ENCODE measurements at places on chromosomes 6 and 20.

DNA sequence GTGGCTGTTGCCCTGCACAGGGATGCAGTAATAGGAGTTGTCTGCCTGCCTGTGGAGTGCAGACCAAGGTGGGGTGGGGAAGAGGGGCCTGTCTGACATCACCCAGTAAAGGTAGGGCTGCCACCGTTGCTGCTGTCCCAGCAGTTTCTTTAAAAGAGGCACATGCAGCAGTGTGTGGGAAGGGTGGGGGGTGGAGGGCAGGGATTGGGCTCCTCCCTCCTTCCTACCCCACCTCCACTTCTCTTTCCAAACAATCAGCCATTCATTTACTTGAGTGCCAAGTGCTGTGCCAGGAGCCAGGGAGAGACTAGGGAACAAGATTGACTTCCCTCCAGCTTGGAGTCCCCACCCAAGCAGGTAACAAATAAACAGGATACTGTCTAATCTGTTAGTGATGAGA is 66.8 kb upstream of the MYL9 start:
- no peak for DNase-seq

- DNase-seq = no peak
Observed at GRCh38 chr20:33640287-33640686, 21.8 kb upstream of the C20orf144 start.

DNA sequence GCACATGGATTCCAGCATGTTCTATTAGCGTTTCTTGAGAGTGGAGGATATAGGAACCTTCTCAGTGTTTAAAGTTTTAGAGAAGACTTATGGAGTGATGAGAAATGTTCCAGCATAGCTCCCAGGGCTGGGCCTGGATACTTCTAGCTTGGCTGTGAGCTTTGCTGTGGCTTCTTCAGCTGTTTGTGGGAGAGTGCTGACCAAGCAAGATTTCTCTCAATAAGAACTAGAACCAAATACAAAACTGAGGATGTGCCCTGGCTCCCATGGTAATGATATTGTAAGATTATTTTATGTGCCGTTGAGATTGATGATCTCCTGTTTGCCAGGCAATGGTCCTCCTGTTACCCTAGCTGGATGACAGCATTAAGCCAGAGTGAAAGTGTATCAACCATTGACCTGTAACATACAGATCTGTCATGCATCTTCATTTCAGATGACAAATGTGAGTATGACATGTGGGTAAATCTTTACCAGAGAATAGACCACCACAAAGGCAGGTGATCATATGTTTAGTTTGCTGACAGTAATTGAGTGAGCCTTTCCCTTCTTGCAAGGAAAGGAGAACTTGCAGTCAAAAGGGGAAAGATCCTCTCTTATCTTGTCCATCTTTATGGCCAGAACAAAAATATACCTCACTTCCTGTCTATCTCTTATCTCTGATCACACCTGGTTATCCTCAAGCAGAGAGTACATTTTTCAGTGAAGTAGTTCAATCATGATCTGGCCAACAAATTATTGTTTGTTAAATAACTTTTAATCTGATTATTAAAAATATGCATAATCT is 180.1 kb downstream of the SLC24A3 start:
- no peak for DNase-seq

- DNase-seq = no peak
Observed at GRCh38 chr6:69311888-69312287, 484.9 kb downstream of the LMBRD1 start.

DNA sequence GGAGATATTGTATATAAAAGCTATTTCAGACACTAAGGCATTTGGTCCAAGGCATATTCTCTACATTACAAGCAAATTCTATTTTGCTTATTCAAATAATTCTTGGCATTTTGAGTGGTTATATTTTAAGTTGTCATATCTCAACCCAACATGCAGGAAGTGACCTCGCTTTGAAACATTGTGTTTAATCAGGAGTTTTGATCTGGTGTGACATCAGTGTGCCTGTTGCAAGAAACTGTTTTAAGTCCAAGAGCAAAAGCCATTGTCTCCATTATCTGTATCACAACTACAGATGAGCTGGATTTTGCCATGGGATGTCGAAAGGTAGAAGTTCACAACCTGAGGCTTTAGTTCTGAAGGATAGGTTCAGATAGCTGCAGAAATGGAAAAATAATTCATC is 509.9 kb upstream of the ID4 start:
- no peak for DNase-seq

- no peak for DNase-seq
Observed at GRCh38 chr20:50040432-50041245, 57.9 kb downstream of the SNAI1 start.

- DNase-seq = no peak
Observed at GRCh38 chr6:97535800-97536199, 252.8 kb upstream of the MMS22L start.

GRCh38 chr6:52157301-52157941 is 28.8 kb upstream of the IL17A start:
- DNase-seq = no peak

DNA sequence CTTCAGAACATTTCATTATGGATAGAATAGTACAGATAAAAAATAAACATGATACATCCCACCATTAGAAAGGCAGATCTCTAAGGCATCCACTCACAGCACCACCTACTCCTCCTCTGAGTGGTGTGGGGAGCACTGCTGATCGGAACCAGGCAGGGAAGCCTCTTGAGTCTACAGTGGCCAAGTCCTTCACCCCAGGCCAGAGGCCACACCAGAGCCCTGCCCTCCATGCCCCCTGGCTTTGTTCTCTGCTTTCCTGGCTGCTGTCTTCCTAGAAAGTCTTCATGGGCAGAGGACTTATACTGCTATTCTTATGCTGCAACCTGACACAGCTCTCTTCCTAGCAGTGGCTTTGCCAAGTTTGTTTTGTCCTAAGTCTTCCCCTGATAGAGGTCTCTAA is 201.8 kb upstream of the THBS2 start:
- DNase-seq = no peak

DNA sequence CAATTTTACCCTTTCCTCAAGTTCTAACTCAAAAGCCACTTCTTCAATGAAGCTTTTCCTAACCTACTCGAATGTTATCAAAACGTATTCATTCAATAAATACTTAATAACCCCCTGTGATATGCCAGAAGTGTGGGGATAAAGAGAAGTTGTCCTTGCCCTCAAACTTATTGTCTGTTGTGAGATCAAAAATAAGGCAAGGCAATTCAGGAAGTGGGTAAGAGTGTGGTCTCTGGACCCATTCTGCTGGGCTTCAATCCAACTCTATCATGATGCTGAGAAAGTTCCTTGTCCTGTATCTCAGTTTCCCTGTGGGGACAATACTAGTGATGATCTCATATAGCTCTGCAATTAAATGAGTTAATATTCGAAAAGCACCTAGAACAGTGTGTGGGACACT is 92.8 kb downstream of the PRDM1 start:
- no peak for DNase-seq

DNA sequence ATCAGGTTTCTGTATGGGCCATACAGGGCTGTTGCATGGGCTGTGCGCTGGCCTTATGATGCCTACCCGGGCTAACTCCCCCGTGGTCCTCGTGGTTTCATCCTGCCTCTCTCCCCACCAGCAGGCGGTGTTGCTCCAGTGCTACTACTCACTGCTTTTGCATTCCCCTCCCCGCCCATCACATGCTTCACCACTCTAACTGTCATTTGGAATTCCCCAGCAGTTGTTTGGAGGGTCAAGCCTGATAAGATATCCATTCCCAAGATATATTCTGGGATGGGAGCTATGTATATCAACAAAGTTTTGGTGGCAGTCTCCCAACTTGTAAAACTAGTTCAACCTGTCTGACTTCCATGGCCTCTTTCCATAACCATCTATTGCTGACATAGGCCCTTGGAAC is 233.2 kb upstream of the SOX4 start:
- DNase-seq = no peak

DNA sequence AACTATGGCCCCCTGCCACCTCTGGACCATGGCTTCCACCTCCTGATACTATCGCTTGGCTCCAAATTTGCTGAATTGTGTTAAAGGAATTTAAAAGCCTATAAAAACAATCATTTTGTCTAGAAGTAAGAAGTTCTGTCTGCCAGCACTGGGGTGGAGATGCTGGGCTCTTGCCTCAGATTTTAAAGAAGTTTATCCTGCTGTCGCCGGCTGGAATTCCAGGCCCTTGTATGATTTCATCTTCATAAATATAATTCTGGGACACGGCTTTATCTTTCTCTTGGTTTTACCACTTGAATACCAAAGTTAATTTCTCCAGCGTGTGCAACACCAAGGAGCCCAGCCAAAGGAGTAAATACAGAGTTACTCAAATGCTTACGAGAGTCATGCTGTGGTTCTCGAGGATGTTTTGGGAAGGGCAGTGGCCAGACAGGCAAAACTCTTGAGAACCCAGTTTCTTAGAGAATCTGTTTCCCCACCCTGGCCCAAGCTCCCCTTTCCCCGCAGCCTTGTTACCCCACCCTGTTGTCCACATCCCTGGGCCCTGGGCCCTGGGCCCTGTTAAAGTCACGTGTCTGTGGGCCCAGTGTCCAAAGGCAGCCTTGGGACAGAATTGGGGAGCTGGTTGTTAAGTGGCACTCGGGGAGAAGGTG is 31.9 kb downstream of the C6orf89 start:
- no peak for DNase-seq

GRCh38 chr6:53627391-53628218 is 38.0 kb downstream of the KLHL31 start:
- DNase-seq = no peak

- no peak for DNase-seq
Observed at GRCh38 chr6:167150941-167151549, 6.7 kb downstream of the GPR31 start.

GRCh38 chr20:38671186-38671585 is 53.1 kb upstream of the SLC32A1 start:
- no peak for DNase-seq

DNA sequence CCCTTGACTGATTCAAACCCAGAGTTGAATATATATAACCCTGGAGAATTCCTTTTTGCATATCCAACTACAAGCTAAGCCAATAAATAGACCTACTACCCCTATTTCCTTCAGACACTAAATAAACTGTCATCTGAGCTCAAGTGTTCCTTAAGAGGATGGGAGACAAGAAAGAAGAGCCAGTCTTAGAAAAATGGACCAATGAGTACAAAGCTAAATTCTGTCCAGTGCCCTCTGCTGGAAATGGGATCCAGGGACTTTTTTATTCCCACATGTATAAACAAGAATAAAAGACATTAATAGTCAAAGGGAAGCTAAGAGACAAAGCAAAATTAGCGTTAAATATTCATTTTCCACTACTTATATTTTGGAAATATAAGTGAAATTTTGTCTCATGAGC is 4.8 kb downstream of the PPP1R10 start:
- no peak for DNase-seq

DNA sequence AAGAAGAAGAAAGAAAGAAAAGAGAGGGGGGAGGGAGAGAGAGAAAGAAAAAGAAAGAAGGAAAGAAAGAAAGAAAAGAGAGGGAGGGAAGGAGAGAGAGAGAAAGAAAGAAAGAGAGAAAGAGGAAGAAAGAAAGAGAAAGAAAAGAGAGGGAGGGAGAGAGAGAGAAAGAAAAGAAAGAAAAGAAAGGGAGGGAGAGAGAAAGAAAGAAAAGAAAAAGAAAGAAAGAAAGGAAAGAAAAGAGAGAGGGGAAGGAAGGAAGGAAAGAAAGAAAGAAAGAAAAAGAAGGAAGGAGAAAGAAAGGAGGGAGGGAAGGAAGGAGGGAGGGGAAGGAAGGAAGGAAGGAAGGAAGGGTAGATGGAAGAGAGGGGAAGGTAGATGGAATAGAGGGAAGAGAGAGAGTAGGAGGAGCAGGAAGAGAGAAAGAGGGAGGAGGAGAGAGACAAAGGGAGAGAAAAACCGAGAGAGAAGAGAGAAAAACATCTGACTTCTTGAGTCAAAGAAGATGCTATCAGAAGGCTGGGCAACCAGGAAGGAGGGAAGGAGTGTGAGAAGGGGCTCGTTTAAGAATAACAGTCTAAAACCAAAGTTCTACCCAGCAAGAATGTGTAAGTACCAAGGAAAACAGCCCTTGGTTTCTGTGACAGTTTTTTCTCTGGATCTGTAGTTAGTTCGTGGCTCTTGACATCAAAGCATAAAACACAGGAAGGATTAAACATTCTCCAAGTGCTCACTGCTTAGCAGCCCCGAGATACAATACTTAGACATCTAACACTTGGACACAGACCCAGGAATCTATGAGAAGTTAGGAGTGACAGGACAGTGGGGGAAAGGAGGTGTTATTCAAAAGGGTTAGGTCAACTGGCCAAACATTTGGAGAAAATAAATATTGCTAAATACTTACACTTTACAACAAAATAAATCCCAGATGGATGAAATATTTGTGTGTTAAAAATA is 131.9 kb upstream of the STMND1 start:
- DNase-seq = no peak

- no peak for DNase-seq
Observed at GRCh38 chr20:40978761-40979160, 49.9 kb upstream of the TOP1 start.

GRCh38 chr20:10636326-10636818 is 37.4 kb downstream of the JAG1 start:
- no peak for DNase-seq
